GM12865 (cell line): ENCODE measurements at places on chromosomes 7 and 10.

DNA sequence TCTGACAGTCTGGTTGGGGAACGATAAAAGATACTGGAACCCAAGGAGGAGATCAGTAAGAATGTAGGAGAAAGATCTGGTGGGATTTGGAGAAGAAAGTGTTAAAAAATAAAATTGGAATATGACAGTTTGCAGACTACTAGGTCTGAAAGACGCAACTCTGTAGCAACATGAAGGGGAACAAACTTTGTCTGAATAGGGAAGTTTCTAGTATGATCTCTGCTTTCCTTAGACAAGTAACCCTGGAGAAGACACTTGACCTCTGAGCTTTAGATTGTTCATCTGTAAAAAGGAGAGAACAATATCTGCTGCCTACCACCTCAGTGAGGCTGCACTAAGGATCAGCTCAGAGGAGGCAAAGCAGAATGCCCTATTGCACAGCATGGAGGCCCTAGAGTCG is 3.0 kb upstream of the PRSS1 start:
- no peak for DNase-seq

GRCh38 chr7:133945497-133945896 is 181.6 kb upstream of the LRGUK start:
- no peak for DNase-seq

DNA sequence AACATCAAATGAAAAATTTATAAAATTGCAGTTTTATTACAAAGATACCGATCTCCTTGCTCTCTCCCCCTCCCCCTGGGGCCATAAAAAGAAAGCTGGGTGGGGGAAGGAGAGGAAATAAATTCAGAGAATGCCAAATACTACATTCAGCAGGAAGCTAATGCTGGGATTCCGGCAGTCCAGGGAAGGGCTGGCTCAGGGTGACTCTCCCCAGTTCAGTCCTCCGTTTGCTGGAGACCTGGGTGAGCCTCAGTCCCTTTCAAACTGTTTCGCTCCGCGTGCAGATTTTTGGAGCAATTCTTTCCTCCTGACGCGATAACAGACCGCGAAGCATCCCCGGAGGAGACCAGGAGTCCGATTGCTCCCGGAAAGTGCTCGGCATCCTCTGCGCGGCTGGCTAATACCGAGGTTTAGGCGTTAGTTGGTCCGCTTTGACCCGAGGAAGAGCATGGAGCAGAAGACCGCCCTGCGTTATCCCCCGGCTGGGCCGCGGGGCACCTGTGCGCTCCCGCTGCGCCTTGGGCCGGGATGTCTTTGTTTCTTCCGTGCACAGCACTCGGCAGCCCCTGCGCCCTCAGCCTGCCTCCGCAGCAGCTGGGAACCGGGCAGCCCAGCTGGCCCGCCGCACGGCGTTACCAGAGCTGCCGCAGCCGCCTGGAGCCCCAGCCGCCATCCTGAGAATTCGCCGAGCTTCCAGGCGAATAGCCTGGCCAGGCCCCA is 3.9 kb upstream of the HOXA2 start:
- DNase-seq = no peak

GRCh38 chr10:104680467-104681401 is 39.6 kb downstream of the SORCS3 start:
- DNase-seq = no peak

GRCh38 chr7:18295781-18296423 is 199.6 kb upstream of the HDAC9 start:
- no peak for DNase-seq

DNA sequence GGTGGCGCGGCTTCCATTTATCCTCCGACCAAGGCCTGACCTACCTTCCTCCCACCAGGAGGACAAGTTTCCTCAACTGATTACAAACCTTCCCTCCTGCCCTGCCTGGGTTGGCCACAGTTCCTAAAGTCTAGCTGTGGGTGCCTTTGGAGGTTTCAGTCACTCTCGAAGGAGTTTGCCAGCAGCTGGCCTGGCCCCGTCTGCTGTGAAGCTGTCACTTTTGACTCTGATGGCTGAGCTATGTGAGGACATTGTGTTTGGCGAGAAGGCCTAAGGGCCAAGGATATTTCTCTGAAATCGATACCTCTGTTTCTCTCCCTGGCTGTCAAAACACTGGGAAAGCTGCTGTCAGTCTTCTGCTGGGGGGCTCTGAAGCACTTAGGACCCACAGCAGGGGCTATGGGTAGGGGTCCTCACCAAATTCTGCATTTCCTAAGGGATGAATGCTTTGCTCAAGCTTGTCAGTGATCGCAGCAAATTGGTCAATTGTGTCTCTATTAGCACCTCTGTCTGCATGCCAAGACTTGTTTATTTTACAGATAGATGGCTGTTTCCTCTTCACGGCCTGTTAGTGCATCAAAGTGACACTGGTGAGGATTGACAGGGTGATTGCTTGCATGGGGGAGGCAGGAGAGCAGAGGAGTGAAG is 31.9 kb upstream of the SAMD8 start:
- no peak for DNase-seq

- DNase-seq = peak; percentile 38
Observed at GRCh38 chr10:60099998-60100747, 193.8 kb upstream of the CCDC6 start.
